ENCODE measurements at places on chromosomes 5 and 9. TPM values are rescaled to one million over a fixed set of nuclear protein-coding genes. Genes with fewer than 3 reads are reported as not detected.

DNA sequence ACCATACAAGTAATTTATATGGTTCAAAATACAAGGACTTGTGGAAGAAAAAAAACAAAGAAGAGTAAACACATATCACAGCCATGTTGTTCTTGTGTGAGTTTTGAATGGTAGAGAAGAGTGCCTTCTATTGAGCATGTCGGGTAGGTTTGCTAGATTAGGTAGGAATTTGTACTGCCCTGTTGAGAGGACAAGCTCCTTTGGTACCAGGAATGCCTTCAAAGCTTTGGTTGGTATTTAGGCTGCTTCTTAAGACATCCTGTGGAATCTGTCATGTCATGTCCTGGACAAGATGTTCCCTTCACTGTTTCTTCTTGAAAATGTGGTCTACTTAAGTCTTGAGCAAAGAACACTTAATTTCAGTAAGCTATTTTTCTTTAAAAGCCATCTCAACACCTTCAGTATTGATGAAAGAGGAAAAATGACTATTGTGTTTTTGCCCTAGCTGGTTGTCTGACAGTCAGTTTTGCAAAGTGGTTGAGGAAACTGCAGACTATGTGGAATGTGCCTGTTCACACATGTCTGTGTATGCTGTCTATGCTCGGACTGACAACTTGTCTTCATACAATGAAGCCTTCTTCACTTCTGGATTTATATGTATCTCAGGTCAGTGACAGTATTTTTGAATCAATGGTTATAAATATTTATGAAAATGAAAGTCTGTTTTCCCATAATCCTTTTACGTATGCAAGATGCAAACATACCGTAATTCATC lies 296.9 kb downstream of the ADGRV1 start:
- no peak for ATAC-seq

GRCh38 chr9:8558176-8558575 lies 758.6 kb upstream of the DMAC1 start:
- no peak for ATAC-seq

The HEXB gene
- 55.1 TPM for total RNA-seq

The ZNF883 gene
- 2.4 TPM for total RNA-seq

DNA sequence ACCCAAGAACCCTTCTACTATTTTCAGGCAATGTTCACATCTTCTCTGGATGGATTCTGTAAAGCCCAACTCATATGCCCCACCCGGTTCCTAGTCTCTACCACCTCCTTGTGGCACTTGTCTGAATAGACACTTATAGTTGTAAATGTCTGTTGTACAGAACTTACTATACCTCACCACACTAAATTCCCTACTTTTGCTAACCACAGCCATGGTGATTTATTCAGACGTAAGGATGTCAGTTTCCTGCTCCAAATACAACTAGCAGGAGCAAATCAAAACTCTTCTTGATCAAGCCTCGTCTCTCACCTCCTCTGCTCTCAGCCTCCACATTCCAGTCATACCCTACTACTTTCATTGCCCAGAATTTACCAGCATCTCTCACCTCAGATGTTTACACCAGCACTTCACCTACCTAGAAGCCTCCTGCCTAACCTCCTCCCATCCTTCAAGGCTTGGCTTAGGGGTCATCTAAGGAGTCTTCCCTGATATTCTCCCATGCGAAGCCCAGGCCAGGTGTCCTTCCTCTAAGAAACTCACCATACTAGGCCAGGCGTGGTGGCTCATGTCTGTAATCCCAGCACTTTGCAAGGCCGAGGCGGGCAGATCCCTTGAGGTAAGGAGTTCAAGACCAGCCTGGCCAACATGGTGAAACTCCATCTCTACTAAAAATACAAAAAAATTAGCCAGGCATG lies 75.5 kb downstream of the MAPKAP1 start:
- no peak for ATAC-seq

The FAM193B gene
- total RNA-seq, result 46.6 TPM

DNA sequence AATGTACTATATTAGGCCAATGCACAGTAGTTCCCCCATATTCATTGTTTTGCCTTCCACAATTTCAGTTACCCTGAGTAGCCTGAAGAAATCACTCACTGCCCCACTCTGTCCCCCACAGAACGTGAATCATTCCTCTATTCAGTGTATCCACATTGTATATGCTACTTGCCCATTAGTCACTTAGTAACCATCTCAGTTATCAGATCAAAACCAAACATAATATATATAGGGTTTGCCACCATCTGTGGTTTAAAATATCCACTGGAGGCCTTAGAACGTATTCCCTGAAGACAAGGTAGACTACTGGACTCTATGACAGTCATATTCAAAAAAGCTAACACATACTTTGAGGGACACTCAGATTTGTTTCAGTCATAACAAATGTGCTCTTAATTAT lies 465.7 kb upstream of the RGMB start:
- no peak for ATAC-seq

- ATAC-seq, result peak; percentile 2
These were observed 1.3 kb downstream of the ENC1 start for GRCh38 chr5:74638970-74639806.

The KCNV2 gene
- total RNA-seq, result 1.2 TPM

GRCh38 chr5:180491496-180491895 lies 2.7 kb upstream of the CNOT6 start:
- no peak for ATAC-seq

DNA sequence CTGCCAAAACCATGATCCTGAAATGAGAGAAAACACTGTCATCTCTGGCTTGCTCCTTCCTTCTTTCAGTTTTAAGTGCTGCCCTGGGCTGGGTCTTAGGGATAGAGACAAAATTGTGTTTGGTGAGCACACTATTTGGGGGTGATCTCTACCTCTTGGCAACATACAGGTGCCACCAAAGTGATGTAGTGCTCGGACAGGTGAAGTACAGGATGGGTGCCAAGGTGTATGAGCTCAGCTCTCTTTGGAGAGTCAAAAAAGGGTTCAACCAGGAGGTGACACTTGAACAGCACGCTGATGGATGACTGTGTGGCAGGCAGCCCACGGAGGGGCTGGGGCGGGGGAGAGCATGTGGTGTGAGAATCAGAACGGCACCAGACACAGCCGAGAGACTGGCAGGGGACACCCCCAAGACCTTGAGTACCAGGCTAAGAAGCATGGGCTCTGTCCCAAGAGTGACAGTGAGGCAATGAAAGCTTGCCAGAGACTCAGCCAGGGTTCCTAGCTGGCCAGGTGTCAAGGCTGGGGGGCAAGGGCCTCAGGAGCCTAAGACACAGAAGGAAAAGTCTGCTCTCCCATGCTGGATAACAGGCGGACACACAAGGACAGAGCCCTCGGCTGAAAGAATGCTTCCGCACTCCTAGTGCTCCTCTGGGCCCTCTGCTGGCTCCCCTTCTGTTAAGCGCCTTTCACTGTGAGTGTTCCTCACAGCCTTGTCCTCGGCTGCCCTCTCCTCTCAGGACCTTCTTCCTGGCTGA lies 2.5 kb downstream of the NHP2 start:
- no peak for ATAC-seq

The DAB2IP gene
- 20.2 TPM for total RNA-seq

- ATAC-seq, result peak; percentile 16
These were observed 28.3 kb downstream of the LRRC70 start for GRCh38 chr5:62606878-62607277.

DNA sequence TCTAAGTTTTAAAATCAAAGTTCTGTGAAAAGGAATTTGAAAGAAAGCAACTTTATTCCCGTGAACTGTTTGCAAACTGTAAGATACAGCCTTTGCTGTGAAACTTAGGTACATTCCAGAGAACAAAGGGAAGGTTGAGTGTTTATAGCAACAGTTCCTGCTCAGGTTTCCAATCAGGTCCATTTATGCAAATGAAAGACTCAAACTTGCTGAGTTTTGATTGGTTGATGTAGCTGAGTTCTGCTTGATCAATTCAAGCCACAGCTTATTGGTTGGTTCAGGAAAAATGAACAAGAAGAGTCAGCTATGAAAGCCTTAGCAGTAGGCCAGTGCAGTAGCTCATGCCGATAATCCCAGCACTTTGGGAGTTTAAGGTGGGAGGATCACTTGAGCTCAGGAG lies 37.9 kb downstream of the SLC27A6 start:
- no peak for ATAC-seq

- no peak for ATAC-seq
These were observed 60.9 kb downstream of the DROSHA start for GRCh38 chr5:31471040-31471439.

GRCh38 chr5:160427607-160428006 lies 6.0 kb downstream of the PTTG1 start:
- ATAC-seq, result no peak

- ATAC-seq, result peak; percentile 5
These were observed 4.4 kb upstream of the CREBRF start for GRCh38 chr5:173051746-173052145.

The PAEP gene
- total RNA-seq, result not detected

DNA sequence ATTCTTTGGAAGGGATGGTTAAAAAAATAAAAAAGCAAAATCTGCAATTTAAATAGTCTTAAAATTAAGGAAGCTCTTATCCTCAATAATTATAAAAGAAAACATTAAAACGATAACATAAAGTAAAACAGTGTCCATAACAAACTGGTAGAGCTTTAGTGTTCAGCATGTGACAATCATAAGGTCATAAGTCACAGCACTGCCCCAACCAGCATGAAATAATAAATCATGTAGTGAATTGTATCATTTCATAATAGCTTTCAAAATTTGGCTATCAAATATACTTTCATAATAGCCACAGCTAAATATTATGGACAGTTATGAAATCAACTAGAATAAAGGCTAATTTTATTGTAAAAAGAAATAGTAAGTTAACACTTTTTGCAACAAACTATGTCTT lies 10.0 kb downstream of the NR3C1 start:
- ATAC-seq, result no peak

The CTNNA1 gene
- 198 TPM for total RNA-seq

The GARIN3 gene
- total RNA-seq, result not detected

GRCh38 chr9:109908459-109909390 lies 128.7 kb downstream of the PALM2AKAP2 start:
- no peak for ATAC-seq

- ATAC-seq, result no peak
These were observed 24.8 kb downstream of the RANBP3L start for GRCh38 chr5:36276864-36277263.

GRCh38 chr9:94139672-94140417 lies 55.6 kb downstream of the PTPDC1 start:
- ATAC-seq, result peak; percentile 54

DNA sequence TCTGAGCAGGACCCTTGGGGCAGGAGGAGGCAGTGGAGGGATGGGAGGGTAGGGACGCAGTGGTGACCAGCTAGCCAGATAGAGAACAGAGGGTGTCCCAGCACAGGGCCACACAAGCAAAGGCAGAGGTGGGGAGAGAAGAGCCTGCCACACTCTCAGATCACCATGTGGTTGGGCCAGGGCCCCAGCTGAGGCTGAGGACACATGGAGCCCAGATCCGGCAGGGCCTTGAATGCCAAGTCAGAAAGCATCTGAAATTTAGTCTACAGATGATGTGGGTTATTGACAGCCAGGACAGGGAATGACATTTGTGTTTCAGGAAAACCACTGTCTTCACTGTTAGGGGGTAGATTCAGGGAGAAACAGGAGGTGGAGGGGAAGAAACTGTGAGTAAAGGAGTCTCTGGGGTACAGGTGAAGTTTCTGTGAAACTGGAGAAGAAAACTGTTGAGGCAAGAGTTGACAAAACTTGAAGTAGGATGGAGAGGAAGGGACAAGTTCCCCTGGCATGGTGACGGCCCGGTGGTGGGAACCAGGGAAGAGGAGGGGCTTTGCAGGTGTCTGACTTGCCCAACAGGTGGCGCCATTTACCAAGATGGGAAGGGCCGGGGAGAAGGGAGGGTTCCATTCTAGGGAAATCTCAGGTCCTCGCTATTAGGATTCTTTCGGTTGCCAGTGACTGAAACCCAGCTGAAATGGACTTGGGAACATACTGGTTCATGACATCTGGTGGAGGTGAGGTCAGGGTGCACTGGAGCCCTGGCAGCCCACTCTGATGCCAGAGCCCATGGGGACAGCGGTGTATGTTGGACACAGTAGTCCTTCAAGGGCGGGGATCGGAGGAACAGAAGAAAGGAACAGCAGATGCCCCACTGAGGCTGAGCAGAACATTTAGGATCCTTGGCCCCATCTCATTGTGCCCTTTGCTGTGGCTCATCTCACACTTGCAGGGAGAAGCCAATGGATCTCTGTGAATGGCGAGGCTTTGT lies 100.1 kb downstream of the KCNIP1 start:
- ATAC-seq, result peak; percentile 88

The NUDT12 gene
- total RNA-seq, result 18.7 TPM

- ATAC-seq, result peak; percentile 67
These were observed 21.3 kb upstream of the NDST1 start for GRCh38 chr5:150486402-150487198.

DNA sequence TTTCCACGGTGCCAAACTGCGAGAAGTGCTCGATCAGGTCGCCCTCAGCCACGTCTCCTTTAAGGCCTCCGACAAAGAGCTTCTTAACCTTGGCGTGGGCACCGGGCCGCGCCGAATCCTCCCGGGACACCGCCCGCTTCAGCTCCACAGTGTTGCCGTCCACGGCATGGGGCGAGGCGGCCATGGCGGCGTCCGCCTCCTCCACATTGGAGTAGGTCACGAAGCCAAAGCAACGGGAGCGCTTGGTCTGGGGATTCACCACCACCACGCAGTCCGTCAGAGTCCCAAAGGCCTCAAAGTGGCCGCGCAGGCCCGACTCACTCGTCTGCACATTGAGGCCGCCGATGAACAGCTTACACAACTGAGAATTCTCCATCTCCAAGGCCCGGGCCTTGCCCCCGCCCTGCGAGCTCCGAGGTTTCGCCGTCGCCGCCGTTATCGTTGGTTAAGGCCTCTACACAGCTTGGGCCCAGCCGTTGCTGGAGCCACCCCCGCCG lies 424 bp downstream of the HNRNPA0 start:
- peak; percentile 1 for ATAC-seq

The DOCK2 gene
- total RNA-seq, result 0.27 TPM

DNA sequence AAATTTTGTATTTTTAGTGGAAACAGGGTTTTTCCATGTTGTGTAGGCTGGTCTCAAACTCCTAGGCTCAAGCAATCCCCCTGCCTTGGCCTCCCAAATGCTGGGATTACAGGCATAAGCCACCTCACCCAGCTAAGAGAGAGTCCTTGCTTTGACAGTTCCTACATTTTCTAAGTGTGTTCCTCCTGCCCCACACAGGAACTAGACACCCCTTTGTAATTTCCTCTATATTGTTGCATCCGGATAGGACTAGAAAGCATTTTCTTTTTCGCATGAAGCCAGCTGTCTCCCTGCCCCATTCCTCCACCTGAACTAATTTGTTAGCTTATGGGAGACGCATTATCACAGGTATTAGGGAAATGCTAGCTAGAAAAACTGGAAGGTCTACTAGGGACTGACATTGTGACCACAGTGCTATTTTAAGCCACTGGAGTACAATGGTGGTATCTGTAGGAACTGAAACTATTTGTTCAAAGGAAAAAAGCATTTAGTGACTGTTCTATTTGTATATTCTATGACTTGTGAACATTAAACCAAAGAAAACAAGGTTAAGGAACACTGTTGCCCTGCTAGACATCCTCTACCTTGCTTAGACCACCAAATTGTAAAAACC lies 214.1 kb downstream of the SMARCA2 start:
- no peak for ATAC-seq
